Activated CD8-positive, alpha-beta memory T cell treated with anti-CD3 and anti-CD28 coated beads for 48 hours (primary cell): ENCODE measurements at places on chromosomes 6 and 20.

DNA sequence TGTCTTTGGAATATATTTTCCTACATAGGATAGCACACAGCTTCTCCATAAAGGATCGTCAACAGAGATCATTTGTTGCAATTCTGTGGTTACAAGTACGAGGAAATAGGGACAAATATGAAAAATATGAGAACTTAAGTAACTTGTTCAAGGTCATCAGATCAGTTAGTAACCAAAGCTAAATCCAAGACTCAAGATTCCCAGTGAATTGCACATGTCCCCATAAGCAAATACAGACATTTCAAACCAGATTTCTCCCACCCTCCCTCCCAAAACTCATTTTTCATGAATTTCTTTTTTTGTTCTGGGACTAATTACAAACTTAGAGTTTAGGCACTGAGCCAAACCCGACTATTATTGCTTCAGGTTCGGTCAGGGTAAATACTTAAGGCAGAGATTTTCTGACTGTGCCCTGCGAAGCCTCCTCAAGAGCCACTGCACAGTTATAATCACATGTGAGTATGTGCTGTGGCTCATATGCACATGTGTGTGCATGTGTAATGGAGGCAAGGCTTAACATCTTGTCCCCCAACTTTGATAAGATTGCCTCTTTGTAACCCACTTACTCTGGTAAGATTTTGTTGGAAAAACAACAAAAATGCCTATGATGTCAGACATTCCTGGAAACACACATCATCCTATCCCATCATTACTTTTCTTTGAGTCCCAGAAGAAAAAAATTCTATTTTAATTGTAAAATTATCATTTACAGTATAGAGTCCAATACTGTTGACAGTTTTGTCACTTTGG is 216.2 kb downstream of the CD83 start:
- DNase-seq, result no peak

GRCh38 chr6:158837684-158838625 is 18.8 kb upstream of the EZR start:
- DNase-seq, result no peak

GRCh38 chr20:33667676-33668465 is 1.1 kb downstream of the ACTL10 start:
- DNase-seq, result no peak

- no peak for DNase-seq
Measured at GRCh38 chr6:90382760-90383159, 86.1 kb upstream of the BACH2 start.

- DNase-seq, result no peak
Measured at GRCh38 chr6:2047855-2048254, 197.6 kb downstream of the GMDS start.

- DNase-seq, result no peak
Measured at GRCh38 chr20:53872561-53873229, 197.7 kb downstream of the BCAS1 start.
